ENCODE measurements at places on chromosomes 4 and X.

- no peak for DNase-seq
These were observed 155.3 kb downstream of the GRIA3 start for GRCh38 chrX:123339221-123339905.

DNA sequence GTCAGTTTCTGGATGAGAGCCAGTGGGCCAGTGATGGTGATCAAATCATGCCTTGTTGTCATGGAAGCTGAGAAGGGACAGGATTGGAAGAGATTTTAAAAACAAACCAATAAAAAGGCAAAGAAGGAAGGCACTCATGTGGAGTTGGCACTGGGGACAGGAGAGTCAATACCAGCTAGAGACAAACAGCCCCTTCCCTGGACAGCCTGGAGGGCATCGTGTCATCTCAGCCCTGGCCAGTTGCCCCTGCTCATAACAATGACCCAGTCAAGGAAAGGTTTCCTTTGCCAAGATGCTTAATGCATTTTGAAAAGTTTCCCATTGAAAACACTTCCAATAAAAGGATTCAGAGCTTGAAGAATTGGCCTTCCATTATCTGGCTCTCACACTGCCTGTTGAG, 55.5 kb downstream of the SCML1 start:
- no peak for DNase-seq

- no peak for DNase-seq
These were observed 192.2 kb upstream of the LEF1 start for GRCh38 chr4:108360754-108361445.

GRCh38 chrX:66233209-66233608, 69.2 kb downstream of the HEPH start:
- DNase-seq = no peak

GRCh38 chrX:47194194-47194787, 662 bp downstream of the UBA1 start:
- no peak for DNase-seq

GRCh38 chrX:98939456-98939855, 1470.6 kb downstream of the PCDH19 start:
- DNase-seq = no peak

- peak; percentile 3 for DNase-seq
These were observed 111.4 kb upstream of the TTC29 start for GRCh38 chr4:147056940-147057610.

- DNase-seq = no peak
These were observed 142.0 kb downstream of the RBMX2 start for GRCh38 chrX:130543603-130544325.

- DNase-seq = no peak
These were observed 1.0 kb upstream of the DAPP1 start for GRCh38 chr4:99815597-99816011.

DNA sequence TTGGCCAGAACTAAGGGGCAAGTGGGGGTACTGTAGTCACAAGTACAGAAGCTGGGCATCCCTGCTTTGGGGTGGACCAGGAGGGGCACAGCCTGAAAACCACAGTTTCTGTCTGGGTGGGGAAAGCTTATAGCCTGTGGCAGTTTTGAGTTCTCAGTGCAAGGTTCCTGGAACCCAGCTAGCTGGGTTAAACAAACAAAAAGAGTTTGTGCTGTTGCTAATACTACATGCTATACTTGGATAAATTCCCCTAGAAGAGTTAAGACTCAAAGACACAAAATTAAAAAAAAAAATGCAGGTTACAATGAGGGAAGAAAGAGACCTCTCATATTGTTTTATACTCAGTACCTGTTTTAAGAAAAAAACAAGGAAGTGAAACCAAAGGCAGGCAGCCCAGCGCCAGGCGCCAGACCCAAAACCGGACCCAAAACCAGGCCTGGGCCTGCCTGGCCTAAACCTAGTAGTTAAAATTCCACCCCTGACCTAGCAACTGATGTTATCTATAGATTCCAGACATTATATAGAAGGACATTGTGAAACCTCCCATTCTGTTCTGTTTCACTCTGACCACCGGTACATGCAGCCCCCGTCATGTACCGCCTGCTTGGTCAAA, 50.8 kb downstream of the SLC2A9 start:
- no peak for DNase-seq

DNA sequence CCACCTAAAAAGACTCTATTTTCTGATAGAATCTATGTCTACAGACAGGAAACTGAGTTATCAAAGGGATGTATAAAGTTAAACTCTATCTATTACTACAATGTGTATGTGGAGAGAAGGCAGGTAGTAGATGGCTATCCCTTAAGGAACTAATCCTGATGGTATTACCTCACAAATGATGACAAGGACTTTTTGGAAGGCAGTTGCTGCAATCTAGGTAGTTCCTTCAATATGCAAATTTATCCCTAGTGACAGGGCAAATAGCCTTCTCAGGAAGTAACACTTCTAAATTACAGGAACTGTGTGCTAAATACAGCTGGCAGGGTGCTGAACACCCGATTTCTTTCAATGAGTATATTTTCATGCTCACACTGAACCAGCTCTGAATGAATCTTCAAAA, 177.4 kb downstream of the COL25A1 start:
- peak; percentile 30 for DNase-seq

DNA sequence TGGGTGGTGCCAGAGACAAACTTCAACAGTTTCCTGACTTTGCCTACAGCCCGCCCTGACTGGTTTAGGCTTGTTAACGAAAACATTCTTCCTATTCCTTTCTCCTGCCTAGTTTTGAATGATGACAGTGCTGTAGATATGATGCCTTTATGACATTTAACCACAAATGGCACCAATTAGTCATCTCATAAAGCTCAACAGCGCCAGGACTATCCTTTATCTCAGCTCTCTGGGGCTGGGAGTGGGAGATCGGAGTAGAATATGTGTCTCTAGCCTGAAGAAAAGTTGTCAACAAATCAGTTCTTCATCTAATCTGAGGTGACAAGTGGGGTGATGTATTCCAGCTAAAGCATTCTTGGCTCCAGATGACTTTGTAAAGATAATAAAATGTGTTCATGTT, 64.6 kb upstream of the SH3RF1 start:
- no peak for DNase-seq

GRCh38 chr4:114062499-114062898, 83.1 kb upstream of the ARSJ start:
- DNase-seq = no peak

GRCh38 chr4:177232473-177232872, 77.2 kb upstream of the NEIL3 start:
- DNase-seq = no peak

DNA sequence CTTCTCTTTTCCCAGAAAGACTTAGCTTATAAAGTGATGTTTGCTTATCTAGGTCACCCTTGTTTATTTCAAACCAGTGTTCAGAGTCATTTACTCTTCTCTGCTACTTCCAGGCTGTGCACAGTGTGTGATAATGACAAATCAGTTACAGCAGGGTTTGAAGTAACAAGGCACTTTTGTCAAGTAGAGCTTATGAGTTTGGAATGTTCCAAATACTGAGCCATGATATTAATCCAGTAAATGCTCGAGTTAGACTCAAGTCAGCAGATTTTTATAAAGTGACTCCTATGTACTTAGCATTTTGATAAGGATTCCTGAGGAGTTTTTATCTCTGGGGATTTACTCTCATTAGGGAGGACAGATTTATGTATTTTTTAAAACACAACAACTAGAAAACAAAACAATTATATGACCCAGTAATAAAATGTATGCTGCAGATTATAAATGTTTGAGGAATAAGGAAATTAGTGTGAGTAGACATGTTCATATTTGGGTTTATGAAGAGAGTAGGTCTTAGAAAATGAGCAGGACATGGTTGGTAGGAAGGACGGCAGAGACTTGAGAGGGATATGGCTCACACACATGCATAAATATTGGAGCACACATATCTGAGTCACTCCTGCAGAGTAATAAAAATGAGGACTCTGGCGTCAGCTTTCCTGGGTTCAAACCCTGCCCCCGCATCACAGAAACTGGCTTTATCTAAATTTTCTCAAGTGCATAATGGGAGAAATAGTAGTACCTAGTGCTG, 271.2 kb downstream of the FBXO8 start:
- no peak for DNase-seq

- DNase-seq = no peak
These were observed 24.3 kb upstream of the TEX13C start for GRCh38 chrX:125295337-125295736.

GRCh38 chrX:121216641-121217374, 169.4 kb downstream of the GLUD2 start:
- DNase-seq = no peak

DNA sequence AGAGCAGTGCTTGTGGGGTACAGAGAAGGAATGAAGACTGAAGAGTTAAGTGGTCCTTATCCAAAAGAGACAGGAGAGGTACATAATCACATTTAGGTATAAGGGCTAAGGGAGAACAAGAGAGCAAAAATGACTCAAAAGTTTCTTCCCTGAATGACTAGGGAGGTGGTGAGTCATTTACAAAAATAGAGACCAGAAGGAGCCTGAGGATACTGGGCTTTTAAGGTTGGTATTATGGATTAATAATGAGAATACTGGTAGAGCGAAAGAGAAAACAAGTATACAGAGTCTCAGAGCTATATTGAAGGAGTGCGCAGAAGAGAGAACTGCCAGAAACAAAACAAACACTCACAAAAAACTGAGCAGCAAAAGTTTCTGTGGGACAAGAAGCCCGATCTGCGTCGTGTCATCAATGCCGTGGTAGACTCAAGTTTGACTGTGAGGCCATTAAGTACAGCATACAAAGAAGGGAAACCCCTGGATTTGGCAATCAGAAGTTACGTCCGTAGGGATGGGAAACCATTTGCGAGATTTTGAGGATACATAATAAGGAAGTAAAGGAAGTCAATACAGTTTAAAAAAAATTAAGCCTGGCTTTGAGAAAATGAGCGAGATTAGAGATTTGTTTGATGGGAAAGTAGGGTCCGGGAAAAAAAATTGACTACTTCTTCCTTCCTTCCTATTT, 129.1 kb upstream of the STIM2 start:
- peak; percentile 88 for DNase-seq

DNA sequence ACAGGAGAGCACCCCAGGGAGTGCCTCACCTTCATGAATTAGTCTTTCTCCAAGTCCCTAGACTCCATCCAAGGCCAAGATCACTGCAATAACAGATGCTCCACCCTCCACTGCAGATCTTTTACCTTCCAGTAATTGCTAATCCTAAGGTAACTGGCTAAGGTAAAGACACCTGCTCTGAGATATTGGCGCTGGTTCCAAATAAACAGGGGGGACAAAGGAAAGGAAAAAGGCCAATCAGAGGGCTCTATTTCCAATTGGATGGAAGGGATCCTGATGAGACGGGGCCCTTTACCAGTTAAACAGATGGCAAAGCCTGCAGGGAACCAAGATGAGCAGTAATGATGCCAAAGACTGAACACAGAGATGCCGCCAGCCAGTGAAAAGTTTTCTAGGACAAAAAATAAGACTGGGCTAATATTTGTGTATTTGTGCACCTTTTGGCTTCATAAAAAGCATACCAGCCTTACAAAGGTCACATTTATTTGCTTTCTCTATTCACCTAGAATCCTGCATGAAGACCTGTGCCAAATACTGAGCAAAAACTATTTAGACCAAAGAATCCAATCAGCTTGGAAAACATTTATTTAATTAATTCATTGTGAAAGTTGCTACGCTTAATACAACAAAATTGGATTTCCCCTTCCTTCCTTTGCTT, 148.5 kb downstream of the PPP3CA start:
- no peak for DNase-seq

DNA sequence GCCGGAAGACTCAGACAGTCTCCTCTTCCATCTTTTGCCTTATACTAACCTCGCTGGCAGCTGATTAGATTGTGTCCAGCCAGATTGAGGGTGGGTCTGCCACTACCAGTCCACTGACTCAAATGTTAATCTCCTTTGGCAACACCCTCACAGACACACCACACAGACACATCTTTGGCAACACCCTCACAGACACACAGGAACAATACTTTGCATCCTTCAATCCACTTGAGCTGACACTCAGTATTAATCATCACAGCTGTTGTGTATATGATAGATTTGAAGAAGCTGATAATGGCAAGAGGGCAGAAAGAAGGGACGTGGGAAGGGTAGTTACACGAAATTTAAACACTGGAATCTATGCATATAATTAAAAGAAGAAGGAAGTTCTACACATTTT, 139.5 kb downstream of the ANKRD50 start:
- no peak for DNase-seq

- DNase-seq = no peak
These were observed 275.8 kb upstream of the CLNK start for GRCh38 chr4:10960389-10960788.

GRCh38 chrX:96710031-96710430, 25.4 kb downstream of the DIAPH2 start:
- no peak for DNase-seq

- DNase-seq = no peak
These were observed 84.4 kb downstream of the HTRA3 start for GRCh38 chr4:8353912-8354453.

- DNase-seq = peak; percentile 68
These were observed 22.4 kb downstream of the GAB1 start for GRCh38 chr4:143358923-143359643.

DNA sequence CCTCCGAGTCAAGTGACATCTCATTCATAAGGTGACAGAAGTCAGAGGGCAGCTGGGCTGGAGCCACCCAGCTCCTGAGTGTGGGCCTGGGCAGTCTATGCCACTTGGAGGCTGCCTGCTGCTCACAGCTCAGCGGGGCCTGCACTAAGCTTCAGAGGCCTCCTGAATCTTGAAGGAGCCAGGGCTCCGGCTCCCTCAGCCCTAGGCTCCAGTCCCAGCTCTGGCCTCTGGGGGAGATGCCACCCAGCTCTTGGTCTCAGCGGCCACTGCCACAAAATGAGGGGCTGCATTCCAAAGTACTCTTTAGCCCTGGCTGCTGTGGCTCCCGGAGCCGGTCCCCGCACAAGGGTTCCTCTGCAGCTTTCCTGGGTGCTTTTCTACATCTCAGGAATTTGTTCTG, 32.7 kb upstream of the PSAPL1 start:
- no peak for DNase-seq

DNA sequence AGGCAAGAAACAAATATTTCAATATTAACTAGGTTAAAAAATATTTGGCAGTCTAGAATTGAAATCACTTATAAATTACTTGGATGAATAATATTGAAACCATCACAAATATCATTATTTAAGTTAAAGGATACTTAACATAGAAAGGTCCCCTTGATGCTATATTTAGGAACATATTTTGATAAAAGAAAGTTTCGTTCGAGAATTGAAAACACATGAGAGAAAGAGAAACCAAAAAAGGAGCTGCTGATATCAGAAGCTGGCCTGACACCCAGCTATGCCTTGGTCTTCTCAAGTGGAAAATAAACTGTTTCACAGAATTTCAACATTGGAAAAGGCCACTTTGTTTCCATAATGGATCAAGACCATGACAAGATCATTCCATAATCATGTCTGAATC, 762.4 kb downstream of the DMD start:
- DNase-seq = no peak
